Epithelial cell of proximal tubule (primary cell): ENCODE measurements at places on chromosomes 5 and 9. TPM values are rescaled to one million over a fixed set of nuclear protein-coding genes. Genes with fewer than 3 reads are reported as not detected.

PCSK5 gene
- total RNA-seq: 14.6 and 23.2 TPM in 2 replicates

GRCh38 chr9:104780796-104781395 lies 17.0 kb downstream of the NIPSNAP3B start:
- DNase-seq: no peak

DNA sequence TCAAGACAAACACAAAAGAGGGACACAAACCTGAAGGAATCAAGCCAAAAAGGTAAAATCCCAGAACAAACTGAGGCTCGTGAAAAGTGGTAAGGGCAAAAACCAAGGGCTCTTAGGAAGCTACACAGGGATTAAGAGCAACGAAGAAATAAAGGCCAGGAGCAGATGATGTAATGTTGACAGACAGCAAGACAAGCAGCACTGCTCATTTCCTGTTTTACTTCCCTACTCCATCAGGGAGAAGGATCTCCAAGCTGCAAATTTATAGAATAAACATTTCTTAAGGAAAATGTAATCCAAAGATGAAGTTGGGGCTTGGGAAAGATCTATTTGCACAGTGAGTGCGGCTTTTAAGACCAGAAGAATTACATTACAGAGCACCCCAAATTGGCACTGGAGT lies 182.3 kb upstream of the MAP1B start:
- no peak for DNase-seq

DNA sequence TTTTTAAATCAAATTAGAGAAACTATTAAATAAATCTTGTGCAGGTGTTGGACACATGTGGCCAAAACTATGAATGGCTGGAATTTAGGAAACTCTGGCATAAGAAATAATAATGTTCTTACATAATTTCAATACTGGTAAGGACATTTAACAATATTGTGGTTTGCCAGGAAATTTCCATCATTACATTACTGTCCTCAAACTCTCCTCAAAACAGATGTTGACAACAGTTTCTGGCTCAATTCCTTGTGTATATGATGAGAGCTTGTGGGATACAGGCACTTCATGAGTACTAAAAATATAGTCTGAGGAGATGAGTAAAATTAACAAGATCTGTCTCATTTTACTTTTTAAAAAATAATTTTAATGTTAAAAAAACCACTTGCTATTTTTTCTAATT lies 27.9 kb downstream of the MCTP1 start:
- no peak for DNase-seq

- DNase-seq: no peak
Measured at GRCh38 chr9:129344641-129345495, 166.8 kb upstream of the IER5L start.

DNA sequence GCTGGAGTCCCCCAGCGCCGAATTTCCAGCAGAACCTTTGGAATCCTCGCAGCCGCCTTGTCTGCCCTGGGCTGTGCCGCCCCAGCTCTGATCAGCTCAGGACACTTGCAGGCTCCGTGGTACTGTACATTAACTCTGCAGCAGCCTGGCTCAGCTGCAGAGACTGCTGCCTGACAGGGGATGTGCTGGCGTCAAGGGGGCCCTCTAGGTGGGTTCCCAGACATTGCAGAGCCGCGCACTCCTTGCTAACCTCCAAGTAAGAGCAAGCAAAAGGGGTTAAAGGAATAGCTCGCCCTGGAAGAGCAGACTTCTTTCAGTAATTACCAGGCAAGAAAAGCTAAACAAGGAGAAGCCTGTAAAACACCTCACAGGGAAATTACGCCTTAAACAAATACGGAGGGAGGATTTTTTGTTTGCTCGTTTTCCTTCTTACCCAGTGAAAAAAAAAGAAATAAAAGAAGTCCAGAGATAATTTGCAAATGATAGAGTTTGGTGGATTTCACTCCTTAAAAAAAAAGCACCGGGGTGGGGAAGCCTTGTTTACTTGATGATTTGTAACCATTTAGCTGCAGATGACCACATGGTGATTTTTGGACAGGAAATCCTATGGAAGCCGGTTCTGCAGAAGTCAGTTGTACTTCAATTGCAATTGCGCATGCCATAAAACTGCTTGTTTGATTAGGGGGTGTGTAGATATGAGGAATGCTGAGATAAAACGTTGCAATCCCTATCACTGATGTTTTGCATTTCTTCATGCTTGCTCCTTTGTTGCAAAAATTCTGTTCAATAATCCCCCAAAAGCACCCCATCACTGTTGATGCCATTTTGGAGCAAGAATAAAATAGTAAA lies 305.8 kb downstream of the PDE4D start:
- no peak for DNase-seq

DNA sequence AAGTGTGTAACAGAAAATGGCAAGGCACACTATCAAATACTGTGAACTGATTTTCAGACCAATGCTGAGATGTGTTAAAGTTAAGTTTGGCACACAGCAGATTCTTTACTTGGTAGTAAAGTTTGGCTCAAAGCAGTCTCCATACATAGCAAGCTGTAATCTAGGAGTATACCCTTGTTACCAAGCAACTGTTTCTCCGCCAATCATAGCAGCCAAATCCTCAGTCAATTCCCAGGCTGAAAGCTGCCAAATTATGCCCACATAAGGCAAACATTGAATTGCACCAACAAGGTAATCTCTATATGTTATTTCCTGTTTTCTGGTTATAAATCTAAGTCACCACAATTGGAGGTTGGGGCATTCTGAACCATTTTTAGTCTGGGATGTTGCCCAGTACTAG lies 345.7 kb downstream of the DEPDC1B start:
- DNase-seq: no peak
